Stimulated activated CD4-positive, alpha-beta T cell treated with anti-CD3 and anti-CD28 coated beads, Interleukin-1b, Interleukin-23, amount 100 ng/mL, for 48 hours (primary cell): ENCODE measurements at places on chromosomes 11 and 22.
A peak's percentile ranks its signal among the peaks of the same experiment; 100 is the strongest.

GRCh38 chr22:48365386-48365785, 1462.3 kb downstream of the BRD1 start:
- DNase-seq: no peak

DNA sequence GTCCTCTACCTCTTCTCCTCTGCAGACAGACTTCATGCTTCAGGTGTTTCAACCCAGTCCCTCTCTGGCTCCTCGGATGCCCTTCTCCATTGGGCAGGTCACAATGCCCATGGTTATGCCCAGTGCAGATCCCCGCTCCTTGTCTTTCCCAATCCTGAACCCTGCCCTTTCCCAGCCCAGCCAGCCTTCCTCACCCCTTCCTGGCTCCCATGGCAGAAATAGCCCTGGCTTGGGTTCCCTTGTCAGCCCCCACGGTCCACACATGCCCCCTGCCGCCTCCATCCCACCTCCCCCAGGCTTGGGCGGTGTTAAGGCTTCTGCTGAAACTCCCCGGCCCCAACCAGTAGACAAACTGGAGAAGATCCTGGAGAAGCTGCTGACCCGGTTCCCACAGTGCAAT, 9.3 kb upstream of the BACE1-AS start:
- no peak for DNase-seq

DNA sequence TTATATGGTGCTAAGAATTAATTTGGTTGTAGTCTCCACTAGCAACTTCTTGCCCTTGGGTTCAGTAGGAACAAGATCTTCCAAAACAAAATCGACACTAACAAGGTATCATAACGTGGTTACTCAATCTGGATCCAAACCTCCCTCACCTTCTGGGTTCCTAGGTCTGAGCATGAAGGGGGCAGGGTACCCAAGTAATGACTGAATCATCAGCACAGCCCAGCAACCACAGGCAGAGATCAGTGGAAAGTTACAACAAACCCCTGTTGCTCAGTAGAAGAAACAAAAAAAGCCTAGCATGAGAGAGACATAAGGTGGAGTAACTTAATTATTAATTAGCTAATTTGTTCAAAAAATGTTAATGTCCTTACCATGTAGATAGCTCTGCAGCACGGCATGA, 221.4 kb downstream of the BLID start:
- no peak for DNase-seq

GRCh38 chr11:350723-351255, 18.5 kb upstream of the B4GALNT4 start:
- no peak for DNase-seq

DNA sequence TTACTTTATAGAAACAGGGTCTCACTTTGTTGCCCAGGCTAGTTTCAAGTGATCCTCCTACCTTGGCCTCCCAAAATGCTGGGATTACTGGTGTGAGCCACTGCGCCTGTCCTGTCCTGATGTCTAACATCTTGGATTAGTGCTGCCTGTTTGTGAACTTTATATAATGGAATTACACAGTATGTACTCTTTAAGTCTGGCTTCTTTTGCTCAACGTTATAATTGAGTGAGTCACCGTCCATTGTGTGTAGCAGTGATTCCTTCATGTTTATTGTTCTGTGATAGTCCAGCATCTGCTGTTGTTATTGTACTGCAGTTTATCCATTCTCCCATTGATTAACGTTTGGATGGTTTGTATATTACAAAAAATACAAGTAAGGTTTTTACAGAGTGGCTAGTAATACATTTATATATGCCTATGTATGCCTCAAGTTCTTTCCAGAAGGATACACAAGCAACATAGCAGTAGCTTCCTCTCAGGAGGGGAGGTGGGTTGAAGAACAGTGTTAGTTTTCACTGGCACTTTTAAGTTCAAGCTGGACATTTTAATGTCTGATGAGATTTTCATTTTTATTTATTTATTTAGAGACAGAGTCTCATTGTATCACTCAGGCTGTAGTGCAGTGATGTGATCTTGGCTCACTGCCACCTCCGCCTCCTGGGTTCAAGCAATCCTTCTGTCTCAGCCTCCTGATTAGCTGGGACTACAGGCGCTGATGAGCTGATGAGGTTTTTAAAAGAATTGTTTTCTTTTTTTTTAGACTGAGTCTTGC, 25.2 kb upstream of the MICALL1 start:
- no peak for DNase-seq

DNA sequence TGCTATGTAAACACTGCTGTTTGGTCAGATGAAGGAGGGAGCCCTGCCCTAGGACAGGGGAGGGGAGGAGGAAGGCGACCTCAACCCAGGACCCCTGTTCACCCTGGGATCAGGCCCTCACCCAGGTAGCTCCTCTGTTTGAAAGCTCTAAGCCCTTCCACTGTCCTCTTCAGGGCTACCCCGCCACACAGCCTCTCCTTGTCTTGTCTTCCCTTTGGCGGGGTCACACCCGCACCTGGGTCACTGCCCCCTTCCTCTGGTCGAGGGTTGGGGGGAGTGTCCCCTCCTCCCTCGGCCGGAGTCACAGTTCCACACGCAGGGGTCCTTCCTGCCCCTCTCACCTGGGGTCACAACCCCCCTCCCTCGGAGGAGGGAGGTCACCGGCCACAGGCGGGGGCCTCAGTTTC, 463 bp upstream of the PTPMT1 start:
- no peak for DNase-seq

- DNase-seq: no peak
Observed at GRCh38 chr11:120135838-120136237, 2.1 kb downstream of the TRIM29 start.

GRCh38 chr11:68862421-68862820, 20.7 kb upstream of the CPT1A start:
- DNase-seq: no peak

GRCh38 chr11:2301631-2302305, at the start of the genes C11orf21 and TSPAN32:
TSS of gene C11orf21 (minus strand) at chr11:2301918. CDS start at chr11:2301808, 110 bp downstream.
TSS of gene TSPAN32 (plus strand) at chr11:2302013. CDS start at chr11:2302150, 137 bp downstream.
- peak; percentile 53 for DNase-seq

GRCh38 chr11:1067812-1068496, 6.7 kb upstream of the MUC2 start:
- DNase-seq: no peak

- no peak for DNase-seq
Observed at GRCh38 chr11:108538022-108538424, 39.8 kb upstream of the POGLUT3 start.

- no peak for DNase-seq
Observed at GRCh38 chr22:46707827-46708570, 30.1 kb downstream of the CERK start.

- DNase-seq: no peak
Observed at GRCh38 chr11:84950569-84951270, 676.4 kb downstream of the DLG2 start.

DNA sequence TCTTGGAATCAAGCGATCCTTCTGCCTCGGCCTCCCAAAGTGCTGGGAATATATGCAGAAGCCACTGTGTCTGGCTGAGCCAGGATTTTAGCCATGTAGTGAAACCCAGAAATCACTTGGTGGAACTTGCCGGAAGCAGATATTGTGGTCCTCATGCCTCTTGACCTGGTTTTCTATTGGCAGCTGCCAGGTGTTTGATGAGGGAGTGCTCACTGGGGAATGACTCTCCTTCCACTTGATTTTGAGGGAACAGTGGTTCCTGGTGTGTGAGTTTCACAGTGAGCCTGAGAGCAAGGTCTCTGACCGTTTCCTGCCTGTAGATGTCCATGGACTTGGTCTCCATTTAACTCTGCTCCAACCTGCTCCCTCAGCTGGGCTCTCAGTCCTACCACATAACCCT, 34.7 kb upstream of the ELF5 start:
- DNase-seq: no peak

DNA sequence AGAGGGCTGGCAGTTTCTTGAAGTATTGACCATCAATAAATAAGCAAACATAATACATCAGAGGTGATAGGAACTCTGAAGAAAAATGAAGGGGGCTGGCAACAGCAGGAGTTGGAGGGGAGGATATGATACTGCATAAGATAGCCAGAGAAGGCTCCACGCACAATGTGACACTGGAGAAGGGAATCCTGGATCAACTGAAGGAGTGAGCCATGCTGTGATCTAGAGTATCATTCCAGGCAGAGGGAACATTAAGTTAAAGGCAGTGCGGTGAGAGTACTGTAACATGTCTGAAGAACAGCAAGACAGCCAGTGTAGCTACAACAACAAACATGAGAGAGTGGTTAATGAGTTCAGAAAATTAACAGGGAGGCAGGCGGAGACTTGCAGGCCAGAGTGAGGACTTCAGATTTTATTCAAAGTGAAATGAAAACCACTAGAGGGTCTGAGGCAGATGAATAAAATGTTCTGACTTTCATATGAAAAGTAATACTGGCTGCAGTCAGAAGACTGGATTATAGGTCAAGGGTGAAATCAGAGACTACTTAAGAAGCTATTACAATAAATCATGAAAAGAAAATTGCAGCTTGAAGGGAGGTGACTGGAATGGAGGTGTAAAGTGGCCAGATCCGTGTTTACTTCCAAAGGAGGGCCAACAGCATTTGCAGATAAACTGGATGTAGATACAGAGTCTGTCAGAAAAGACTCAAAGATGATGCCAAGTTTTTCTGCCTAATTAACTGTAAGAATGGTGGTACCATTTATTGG, 49.4 kb downstream of the RRAS2 start:
- no peak for DNase-seq

DNA sequence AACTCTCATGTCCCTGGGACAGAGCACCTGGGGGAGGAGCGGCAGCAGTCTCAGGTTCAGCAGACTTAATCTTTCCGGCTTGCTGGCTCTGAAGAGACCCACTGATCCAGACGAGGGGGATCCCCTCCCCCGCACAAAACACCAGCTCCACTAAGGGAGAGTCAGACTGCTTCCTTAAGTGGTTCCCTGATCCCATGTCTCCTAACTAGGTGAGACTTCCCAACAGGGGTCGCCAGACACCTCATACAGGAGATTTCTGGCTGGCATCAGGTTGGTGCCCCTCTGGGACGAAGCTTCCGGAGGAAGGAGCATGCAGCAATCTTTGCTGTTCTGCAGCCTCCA, 157.2 kb upstream of the TMEM45B start:
- DNase-seq: no peak

DNA sequence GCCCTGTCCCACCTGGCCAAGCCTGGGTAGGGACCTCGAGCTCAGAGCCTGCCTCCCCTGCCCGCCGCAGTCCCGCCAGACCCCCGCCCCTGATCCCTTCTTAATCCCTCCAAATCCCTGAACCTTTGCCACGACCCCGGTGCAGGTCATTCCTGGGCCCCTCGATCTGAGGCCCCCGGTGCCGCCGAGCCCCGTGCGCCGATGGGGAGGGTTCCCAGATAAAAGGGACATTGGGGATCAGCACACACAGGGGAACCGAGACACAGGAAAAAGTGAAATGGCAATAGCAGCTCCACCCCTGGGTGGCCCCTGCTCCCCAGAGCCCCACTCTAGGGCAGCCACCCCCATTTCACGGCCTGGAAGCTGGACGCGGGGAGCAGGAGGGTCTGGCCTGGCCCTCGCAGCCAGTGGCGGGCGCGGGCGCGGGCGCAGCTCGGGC, 1.3 kb upstream of the WNT7B start:
- DNase-seq: no peak

GRCh38 chr22:17824457-17824856, 50.2 kb upstream of the BID start:
- no peak for DNase-seq

DNA sequence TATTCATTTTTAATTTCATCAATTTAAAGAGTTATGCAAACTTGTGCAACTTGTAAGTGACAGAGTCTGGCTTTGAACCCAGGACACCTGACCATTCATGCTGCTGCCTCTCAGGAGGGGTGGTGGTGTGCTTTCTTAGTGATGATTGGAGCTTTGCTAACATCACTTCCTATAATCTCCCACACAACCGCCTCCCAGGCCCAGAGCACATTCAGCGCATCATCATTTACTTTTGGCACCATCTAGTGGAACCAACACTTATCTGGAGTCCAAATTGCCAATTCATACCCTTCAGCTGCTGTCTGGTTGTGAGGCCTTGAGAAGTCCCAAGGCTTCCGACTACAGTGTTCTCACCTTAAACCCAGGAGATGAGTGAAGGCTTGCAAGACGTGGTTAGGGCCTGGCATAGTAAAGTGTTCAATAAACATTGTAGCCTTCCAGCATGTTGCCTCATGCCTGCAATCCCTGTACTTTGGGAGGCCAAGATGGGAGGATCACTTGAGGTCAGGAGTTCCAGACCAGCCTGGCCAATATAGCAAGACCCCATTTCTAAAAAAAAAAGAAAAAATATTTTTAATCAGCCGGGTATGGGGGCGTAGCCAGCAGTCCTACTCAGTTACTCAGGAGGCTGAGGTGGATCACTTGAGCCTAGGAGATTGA, 1.1 kb upstream of the TTLL1 start:
- DNase-seq: peak; percentile 63

GRCh38 chr22:29726512-29727130, 6.8 kb downstream of the CABP7 start:
- DNase-seq: no peak

- DNase-seq: no peak
Observed at GRCh38 chr11:102283116-102283485, 34.2 kb upstream of the BIRC3 start.

DNA sequence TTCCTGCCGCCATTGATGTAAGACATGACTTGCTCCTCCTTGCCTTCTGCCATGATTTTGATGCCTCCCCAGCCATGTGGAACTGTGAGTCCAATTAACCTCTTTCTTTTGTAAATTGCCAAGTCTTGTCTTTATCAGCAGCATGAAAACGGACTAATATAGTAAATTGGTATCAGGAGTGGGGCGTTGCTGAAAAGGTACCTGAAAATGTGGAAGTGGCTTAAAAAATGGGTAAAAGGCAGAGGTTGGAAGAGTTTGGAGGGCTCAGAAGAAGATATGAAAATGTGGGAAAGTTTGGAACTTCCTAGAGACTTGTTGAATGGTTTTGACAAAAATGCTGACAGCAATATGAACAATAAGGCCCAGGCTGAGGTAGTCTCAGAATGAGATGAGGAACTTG, 89.7 kb downstream of the RSF1 start:
- no peak for DNase-seq

DNA sequence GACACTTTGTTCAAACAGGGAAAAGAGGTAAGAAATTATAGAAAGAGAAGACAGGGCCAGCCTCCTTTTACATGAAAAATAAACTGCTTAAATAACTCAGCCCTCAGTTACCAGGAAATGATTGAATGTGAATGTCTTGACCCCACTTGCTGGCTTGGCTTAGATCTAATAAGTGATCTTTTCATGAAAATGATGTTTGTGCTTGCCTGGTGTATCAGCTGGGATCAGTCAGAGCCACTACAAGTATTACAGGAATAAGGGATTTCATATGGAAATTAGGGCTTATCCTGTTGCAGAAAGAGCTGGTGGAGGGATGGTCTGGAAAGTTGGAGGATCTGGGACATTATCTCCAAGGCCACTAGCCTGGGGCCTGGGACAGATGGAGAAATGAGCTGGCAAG, 51.8 kb downstream of the COMMD9 start:
- DNase-seq: no peak
